ENCODE measurements at places on chromosomes 11 and 22.

DNA sequence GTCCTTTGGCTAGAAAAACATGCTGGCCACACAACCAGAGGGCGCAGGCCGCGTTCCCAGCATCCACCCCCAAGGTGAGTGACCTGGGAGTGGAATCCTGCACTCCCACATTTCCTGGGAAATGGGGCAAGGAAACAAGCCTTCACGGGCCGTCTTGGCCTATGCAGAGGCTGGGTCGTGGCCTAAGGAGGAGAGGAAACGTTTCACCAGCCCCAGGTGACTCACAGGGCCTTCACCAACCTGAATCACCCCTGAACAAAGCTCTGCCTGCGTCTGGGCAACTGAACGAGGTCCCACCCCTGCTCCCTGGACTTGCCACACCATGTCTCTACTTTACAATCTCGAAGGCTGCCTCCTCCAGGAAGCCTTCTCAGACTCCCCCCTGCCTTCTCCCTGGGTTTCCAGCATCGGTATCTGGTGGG lies 13.2 kb downstream of the MYH9 start:
- DNase-seq = no peak

- no peak for DNase-seq
These were observed 40.5 kb upstream of the KCNJ11 start for GRCh38 chr11:17428925-17429324.

DNA sequence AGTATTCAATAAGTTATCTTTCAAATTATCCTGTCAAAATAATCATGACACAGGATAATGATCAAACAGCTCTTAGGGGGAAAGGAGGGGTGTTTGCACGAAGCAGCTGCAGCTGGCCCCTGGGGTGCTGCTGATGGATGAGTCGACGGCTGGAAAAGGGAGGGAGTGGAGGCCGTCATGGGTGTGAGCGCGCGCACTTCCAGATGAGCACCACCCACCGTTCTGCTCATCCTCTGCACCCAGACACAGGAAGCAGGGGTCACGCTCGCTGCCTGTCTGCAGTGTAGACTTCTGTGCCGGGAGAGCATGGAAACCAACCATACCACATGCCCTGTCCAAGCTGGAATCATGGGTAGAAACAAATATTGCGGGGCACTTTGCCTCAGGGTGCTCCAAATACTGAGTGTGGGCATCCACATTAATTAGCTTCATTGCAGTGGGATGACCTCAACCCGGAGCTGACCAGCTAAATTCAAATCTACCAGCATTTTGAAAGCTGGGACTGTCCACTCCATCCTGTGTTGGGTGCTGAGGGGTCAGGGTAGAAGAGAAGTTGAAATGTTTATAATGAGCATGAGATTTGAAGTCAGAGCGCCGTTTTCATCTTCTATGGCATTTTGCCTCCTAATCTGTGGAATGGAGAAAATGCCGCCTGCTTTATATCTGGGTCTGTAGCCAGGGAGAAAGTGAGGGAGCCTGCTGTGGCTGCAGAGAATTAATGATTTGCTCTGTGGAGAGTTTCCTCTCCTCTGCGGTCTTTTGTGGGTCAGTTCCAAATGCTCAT lies 802.4 kb downstream of the TBC1D22A start:
- DNase-seq = no peak

- no peak for DNase-seq
These were observed 75.2 kb downstream of the WNT11 start for GRCh38 chr11:76131142-76131541.

DNA sequence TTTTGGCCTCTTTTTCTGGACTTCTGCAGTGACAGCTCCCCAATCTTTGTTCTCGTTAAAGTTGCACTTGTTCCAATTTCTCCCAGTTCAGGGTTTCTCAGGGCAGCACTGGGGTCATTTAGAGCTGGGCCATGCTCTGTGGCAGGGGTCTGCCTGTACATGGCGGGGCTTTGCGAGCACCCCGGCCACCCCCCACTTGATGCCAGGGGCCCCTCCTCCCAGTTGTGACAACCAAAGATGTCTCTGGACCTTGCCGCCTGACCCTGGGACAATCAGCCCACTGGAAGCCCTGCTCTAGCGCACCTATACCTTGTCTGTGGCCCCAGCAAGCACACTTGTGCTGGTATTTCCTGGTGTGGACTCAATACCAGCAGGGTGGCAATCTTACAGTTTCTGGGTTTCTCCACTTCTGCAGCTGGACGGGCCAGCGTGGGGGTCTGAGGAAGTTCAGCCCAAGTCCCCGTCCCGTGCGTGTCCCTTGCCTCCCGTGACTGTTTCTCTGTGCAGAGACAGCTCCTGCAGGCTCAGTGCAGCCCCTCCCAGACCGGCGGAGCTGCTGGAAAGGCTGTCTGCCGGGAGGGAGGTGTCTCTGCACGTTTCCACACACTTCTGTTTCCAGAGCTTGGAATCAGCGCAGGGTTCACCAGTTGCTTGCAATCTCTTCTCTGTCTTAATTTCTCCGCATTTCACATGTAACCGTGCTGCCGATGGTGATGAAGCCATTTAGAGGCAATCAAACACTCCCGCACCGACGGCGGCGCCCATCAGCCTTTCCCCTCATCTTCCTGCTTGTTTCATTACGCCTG lies 1328.9 kb downstream of the BRD1 start:
- no peak for DNase-seq

DNA sequence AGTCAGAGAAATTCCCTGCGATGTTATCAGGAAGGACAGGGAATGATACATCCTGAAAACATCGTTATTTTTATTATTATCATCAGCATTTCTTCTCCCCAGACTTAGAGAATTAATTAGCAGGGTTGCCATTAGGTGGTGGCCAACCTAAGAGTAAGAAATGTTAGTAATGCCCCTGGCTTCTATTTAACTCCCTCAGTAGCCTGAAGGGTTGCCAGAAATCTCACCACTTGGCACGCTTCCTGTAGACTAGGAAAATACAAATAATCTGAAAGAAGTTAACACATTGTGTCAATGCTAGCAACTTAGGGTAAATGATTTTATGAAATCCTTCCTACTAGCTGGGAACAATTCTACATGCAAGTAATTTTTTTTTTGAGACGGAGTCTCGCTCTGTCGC lies 45.5 kb downstream of the ENDOD1 start:
- DNase-seq = no peak
